ENCODE measurements at places on chromosomes 4 and X.

DNA sequence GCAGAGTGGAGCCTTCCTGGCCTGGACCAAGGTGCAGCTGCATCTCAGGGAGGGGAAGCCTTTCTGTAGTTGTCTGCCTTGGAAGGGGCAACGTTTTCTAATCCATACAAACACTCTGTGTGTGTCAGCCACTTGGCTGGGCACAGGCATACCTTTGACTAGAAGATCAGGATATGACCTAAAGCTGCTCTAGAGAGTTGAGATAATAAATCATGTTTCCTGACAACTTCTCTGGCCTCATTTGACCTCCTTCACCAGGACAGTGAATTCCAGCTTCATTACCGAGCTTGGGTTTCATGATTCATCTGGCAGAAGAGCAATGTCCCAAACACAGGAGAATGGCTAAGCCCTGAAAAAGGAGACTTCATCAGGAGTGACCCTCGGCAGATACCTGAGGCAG is 89.6 kb upstream of the KIT start:
- no peak for DNase-seq

DNA sequence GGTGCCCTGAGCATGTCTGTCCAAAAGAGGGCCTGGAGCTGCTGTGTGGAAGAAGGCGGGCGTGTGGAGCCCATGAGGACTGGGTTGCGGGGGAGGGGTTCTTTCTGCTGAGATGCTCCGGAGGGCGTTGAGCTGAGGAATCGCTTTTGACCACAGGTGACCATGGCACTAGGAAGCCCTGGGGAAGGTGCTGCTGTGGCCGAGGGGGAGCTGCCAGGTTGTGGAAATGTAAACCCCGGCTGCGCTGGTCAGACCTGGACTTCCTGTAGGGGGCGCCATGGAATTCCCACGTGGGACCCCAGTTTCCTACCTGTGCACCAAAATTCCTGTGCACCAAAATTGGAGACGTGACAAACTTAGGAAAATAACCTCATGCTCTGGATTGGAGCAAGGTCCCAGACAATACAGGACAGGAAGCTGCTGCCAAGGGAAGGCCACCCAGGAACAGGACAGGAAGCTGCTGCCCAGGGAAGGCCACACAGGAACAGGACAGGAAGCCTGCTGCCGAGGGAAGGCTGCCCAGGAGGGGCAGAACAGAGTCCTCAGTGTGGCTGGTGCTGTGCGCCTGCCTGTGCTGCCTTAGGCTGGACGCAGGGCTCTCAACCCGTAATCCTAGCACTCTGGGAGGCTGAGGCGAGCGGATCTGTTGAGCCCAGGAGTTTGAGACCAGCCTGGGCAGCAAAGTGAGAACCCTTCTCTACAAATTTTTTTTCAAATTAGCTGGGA is 28.4 kb upstream of the UVSSA start:
- DNase-seq = no peak

DNA sequence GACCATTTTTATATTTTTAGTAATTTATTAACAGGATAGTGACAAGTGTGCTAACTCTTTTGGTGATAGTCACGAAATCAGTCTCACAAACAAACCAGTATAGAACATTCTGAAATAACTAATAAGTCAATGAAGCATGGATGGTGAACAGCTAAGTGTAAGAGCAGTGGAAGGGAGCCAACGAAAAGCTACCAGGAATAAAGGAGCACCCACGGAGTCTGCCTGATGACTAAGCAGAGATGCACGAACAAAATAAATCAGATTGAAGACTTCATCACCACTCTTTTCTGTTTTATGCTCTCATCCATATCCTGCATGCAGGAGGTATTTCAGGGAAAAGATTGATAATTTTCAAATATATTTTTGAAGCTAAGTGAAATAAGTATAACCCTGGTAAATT is 891.1 kb upstream of the HS3ST1 start:
- no peak for DNase-seq

DNA sequence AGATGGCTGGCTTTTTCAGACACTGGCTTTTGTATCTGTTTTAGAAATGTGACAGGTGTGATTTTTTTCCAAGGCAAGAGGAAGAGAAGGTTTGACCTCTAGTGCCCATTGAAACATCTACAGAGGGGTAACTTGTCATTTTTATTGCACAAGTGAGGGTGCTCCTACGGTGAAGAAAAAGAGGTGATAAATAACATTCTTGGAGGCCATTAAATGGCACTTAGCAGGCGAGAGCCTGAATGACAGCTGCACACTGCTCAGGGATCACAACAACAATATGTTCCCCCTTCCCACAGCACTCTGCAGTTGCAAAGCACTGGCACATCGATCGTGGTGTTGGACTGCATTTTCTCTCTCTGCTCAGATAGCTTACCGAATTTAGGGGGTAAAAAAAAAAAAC is 22.9 kb downstream of the FAM184B start:
- DNase-seq = no peak

DNA sequence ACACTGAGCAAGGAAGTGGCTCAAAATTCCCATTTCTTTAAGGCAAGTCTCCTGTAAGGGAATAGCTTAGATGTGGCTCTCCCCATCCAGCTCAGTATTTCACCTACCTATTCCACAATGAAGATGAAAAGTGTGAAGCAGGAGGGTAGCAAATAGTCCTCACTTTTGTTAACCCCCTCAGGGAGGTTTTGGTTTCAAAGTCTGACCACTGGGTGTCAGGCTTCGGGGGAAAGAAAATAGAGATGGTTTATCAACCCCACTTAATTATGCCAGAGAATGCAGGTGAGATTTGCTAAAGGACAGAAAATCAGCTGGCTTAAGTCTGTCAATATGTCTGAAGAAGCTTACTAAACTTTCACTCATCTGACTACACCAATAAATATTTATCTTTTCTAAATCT is 69.5 kb downstream of the DHX15 start:
- DNase-seq = no peak

DNA sequence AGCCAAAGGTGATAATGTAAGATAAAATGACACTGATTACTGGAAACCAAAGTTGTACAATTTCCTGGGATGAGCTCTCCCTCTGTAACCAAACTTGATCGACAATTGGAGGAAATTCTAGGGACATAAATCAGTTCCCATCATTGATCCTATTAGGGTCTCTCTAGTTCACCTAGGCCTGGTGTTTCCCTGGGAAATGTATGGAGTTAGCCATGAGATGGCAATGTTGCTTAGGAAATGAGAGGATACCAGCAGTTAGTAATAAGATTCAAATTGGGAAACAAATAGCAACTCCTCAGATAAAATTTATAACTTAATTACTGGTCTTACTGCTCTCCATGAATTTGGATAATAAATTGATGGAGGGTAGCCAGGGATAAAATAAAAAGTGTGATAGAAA is 52.2 kb downstream of the SPATA18 start:
- DNase-seq = no peak

DNA sequence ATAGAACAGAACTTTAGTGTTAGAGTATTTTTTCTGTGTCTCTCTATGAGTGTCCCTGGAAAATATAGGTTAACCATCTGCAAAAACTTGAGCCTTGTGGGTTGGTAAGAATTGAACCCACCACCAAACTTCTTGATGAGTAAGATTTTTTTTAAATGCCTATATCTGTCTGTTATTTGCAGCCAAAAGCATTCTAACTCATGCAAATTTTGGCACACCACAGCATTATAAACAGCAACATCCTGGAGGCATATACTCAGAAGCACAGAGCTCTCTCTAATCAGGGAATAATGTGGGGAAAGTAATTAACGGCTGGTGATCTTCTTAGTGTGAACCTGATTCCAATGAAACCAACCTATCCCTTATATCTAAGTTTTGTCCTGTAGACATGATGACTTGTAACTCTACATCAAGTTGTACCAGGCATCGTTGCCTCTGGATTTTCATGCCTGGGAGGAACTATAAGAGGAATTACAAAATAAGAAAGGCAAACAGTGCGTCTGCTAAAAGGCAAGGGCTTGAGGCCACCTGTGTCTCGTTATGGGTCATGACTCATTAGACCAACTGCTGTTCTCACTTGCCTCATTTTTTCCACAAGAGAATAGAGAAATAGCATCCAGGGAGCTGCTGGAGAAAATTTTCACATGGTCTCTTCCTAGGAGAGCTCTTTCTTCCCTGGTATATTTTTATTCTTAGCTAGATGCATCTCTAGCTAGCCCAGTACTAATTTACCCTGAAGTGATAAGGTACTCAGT is 202.4 kb downstream of the CHIC2 start:
- DNase-seq = no peak

DNA sequence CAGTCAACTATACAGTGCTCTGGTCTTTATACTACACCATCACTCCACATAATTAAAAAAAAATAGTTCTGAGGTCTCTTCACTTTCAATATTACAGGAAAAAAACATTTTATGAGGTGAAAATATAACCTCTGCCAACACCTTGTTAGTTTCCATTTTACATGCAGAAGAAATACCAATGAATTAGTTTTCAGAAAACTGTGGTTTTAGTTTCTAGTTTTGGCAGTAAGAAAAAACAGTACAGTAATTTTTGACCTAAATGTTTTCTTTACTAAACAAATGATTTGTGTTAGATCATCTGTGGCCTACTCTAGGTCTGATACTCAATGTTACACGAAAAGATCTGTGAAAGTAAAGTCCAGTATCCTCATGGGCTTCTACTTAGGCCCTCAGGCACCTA is 10.0 kb downstream of the SULT1E1 start:
- DNase-seq = no peak

GRCh38 chr4:52687696-52688095 is 28.6 kb upstream of the USP46 start:
- DNase-seq = no peak

GRCh38 chr4:80361329-80361900 is 25.9 kb downstream of the CFAP299 start:
- peak; percentile 0 for DNase-seq

- DNase-seq = no peak
These were observed 35.4 kb upstream of the PGRMC2 start for GRCh38 chr4:128322986-128323385.

- DNase-seq = no peak
These were observed 25.3 kb downstream of the GPM6B start for GRCh38 chrX:13791559-13791958.

DNA sequence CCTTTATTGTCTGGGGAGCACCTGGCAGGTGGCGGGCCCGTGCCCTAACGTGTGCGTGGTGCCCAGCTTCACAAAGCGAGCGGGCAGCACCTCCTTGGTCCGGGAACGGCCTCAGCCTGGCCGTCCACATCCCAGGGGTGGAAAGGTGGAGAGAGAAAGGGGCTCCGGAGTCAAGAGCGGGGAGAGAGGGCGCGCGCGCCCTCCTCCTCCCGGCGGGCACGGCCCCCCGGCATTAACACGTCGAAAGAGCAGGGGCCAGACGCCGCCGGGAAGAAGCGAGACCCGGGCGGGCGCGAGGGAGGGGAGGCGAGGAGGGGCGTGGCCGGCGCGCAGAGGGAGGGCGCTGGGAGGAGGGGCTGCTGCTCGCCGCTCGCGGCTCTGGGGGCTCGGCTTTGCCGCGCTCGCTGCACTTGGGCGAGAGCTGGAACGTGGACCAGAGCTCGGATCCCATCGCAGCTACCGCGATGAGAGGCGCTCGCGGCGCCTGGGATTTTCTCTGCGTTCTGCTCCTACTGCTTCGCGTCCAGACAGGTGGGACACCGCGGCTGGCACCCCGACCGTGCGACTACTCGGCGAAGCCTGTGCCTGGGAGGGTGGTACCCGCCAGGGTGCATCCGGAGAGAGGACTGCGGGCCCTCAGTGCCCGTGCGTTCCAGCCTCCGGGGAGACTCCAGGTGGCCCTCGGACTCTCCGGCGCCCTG is at the start of gene KIT:
Gene KIT, plus strand, starts transcription at position 407 of the 701 bp plus-strand sequence. Its CDS starts 58 bp downstream, at position 465.
- DNase-seq = peak; percentile 26

GRCh38 chr4:73922766-73923630 is 53.8 kb downstream of the CXCL1 start:
- DNase-seq = no peak

DNA sequence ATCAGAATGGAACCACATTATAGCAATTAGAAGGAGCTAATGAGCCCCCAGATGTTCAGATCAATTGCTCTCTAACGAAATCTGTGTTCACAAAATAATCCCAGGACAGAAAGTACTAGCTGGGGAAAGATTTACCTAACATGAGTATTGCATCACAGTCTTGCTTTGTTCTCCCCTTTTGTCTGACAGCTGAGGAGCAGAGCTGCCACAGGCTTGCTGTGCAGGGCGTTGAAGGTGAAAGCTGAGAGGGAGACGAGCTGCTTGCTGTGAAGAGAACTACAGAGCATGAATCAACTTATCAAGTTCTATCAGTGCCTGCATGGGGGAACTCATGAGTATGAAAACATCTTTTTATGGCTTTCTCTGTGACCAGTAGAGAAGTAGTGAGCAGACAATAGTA is 441.2 kb downstream of the CENPC start:
- DNase-seq = no peak

- DNase-seq = no peak
These were observed 6.2 kb downstream of the FGB start for GRCh38 chr4:154569028-154569427.

DNA sequence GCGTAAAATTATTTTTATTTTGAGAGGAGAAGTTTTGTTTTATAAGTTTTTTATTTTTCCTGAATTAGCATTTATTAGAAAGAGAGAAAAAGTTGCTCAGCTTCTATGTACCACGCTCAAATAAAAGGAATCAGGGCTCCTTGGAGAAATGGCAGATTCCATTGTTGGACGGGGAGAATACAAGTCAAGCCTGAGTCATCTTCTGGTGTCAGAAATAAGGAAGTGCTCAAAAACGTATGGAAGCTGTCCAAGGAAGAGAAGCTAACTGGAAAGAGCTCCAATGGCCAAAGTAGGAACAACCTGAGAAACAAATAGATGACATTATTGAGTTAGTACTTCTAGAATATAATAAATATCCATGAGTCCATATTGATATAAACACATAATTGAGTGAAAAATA is 89.3 kb upstream of the NEIL3 start:
- DNase-seq = no peak

DNA sequence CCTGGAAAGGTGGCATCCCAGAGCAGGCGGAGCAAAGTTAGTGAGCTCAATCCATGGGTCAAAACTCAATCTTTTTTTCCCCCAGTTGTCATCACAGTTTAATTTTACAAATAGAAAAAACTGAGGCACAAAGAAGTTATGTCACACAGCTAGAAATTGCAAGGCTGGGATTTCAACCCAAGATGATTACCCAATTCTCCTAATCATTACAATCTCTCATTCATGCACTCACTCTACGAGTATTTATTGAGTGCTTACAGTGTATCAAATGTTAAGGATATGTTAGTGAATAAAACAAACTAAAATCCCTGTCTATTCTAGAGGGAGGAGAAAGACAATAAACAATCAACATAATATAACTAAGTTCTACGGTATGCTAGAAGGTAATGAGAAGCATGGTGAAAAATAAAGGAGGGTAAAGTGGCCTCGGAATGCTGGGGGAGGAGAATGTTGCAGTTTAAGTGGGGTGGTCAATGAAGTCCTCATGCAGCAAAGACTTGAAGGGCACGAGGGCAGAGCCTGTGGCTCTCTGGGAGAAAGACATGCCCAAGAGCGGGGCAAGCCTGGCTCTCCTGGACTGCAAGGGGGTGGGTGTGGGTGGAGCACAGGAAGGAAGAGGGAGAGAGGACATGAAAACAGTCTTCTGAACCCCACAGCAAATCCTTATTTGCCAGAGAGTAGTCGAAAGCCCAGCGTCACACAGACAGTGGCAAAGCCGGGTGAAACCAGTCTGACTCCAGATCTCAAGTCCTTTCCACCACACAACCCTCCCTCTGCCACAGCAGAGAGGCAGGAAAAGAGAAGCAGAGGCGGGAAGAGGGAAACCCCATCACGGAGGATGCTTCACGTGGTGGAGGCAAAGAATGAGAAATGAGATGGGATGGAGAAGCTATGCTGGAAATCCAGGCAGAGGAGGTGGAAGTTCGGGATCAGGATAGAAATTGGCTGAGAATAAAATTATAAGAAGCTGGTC is 48.3 kb downstream of the RAB33B start:
- DNase-seq = peak; percentile 27

- no peak for DNase-seq
These were observed 4.9 kb downstream of the GATA1 start for GRCh38 chrX:48791063-48791820.

All from NCI-H2029 (cell line).